Activated CD8-positive, alpha-beta T cell treated with anti-CD3 and anti-CD28 coated beads, Interleukin-2, amount 10 ng/mL, durations not matched to agents 7 days and 5 days (primary cell): ENCODE measurements at places on chromosomes 12 and 14. TPM values are rescaled to one million over a fixed set of nuclear protein-coding genes. Genes with fewer than 3 reads are reported as not detected.

LMNTD1 gene
- not detected for total RNA-seq

OLR1 gene
- not detected for total RNA-seq

MYH6 gene
- not detected for total RNA-seq

G2E3 gene
- total RNA-seq = 38.9 TPM

RIC8B gene
- 15.4 TPM for total RNA-seq

TBX5 gene
- not detected for total RNA-seq

GRCh38 chr12:92462527-92462926, 240.3 kb upstream of the PLEKHG7 start:
- DNase-seq = no peak

DNA sequence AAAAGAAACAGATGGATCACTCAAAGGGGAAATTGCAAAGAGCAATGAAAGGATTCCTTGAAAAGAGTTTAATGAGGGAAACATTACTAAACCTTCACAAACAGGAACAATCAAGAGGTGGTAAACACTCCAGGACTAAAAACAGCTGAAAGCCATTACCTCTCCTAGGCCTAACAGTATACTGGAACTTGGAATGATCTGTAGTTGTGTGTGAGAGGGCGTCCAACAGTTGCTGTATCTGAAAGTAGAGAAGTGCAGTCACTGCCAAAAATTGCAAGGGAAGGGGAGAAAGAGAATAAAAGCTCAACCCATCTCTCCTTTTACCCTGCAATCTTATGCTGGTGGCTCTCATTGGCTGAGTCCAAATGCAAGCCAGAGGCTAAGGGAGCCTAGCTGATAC, 17.0 kb upstream of the MIS18BP1 start:
- no peak for DNase-seq

- no peak for DNase-seq
Measured at GRCh38 chr14:22465201-22465840, 123.7 kb downstream of the DAD1 start.

GRCh38 chr14:53399057-53399456, 245.9 kb upstream of the DDHD1 start:
- DNase-seq = no peak

DNA sequence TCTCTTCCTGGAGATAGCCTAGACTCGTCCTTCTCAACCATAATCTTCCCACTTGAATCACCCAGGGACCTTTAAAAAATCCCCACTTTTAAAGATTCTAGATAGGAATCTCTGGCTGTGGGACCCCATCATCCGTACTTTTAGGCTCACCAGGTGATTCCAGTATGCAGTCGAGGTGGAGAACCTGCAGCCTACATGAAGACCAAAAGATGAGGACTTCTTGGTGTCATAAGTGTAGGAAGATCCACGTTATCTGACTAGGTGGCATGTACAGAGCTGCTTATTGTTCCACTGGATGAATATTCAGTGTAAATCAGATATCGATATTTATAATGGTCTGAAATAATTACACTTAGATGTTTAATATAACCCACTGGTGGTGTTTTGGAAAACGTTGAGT, 2.6 kb downstream of the PRKCH start:
- DNase-seq = no peak

- DNase-seq = no peak
Measured at GRCh38 chr12:50786498-50787231, 22.8 kb downstream of the ATF1 start.

- DNase-seq = no peak
Measured at GRCh38 chr12:64631197-64631596, 20.9 kb downstream of the RASSF3 start.

GRCh38 chr12:74541074-74541473, 3.4 kb downstream of the ATXN7L3B start:
- no peak for DNase-seq

GRCh38 chr12:89243771-89244170, 108.5 kb downstream of the DUSP6 start:
- no peak for DNase-seq

DNA sequence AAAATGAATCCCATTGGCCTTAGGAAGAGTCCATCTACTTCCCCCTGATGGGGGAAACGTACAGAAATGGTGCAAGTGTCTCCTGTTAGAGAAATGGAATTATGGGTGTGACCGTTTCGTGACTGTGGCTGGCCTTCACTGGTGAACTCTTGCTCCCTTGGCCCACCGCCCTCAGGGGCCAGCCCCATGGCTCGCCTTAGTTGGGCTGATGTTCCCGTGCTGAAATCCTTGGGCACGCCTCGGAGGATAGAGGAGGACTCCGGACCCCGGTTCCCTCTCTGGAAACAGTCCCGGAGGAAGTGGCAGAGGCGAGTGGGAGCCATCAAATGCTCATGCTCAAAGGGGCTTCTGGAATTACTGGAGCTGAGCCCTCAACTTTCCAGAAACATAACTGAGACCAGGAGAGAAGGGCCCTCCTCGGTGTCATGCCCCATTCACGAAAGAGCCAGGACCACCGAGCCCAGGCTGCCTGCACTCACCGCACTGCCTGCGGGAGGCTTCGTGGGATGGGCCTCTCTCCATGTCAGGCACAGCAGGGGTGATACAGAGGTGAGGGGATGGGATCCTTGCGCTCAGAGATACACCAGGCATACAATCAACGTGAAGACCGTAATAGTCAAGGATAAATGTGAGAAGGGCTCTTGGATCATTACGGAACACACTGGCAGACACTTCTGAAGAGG, 10.1 kb upstream of the CACNA2D4 start:
- DNase-seq = no peak

DNA sequence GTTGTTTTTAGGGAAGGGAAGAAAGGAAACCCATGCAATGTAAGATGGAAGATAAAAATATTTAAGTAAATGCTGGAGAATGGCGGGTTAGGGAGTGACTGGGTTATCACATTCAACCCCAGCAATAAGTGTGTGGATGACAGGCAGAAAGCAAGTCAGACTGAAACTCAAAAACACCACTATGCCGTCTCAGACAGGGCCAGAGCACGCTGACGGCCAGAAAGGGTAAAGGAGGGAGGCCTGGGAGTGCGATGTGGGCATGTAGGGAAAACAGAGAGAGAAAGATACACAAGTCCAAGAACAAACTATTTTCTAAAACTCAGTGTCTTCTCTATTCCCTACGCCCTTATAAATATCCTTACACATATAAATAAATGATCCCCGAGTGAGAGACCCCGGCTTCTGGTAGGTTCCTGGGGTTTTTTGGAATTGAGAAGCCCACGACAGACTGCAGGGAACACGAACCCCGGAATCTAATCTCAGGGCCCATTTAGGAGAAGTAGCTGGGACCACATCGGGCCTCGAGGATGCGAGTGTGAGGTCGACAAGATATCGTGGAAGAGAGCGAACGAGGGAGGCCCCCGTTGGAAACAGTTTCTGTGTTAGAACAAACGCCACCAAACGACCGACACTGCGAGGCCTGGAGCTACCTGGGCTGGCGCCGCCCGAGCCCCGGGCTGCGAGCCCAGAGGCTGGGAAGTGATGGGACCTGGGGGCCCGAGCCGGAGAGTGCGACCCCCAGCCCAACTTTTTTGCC, 735 bp upstream of the OTX2 start:
- no peak for DNase-seq

DNA sequence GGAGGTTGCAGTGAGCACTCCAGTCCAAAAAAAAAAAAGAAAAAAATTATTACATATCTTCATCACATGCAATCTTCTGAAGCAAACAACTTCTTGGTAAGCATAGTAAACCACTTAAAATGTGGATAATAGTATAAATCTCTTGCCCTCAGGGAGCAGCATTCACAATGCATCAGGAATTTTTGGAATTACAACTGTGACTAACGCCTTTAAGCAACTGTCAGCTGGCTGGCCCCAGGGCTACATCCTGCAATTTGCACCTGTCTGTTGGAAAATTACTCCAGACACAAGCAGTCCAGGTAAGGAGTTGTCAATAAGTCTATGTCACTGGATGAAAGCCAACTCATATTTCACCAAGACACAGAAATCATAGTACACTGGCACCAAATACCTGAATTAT, 5.5 kb upstream of the SLC7A7 start:
- no peak for DNase-seq
